ENCODE measurements at places on chromosomes 5 and 9.

GRCh38 chr9:34571481-34571810 is 18.1 kb downstream of the CNTFR start:
- no peak for DNase-seq

DNA sequence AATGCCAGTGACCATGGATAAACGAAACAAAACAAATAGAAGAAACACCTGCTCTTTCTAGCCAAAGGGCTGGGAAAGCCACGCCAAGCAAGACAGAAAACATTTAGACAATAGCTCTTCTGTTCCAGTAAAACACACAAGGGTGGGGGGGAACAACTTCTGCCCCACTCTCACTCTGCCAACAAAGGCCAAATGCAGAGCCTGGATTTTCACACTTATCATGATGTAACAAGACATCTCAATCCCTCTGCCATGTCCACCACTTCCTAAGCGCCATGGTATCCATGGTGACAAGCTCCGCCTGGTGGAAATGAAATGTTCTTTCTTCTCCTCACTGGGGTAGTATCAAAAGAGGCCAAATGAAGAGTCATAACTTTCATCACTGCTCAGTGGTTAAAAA is 60.6 kb downstream of the DRD1 start:
- no peak for DNase-seq

GRCh38 chr5:71905834-71906711 is 187.0 kb downstream of the CARTPT start:
- peak; percentile 15 for DNase-seq

- no peak for DNase-seq
Measured at GRCh38 chr9:97906236-97906831, 16.0 kb downstream of the TRMO start.

DNA sequence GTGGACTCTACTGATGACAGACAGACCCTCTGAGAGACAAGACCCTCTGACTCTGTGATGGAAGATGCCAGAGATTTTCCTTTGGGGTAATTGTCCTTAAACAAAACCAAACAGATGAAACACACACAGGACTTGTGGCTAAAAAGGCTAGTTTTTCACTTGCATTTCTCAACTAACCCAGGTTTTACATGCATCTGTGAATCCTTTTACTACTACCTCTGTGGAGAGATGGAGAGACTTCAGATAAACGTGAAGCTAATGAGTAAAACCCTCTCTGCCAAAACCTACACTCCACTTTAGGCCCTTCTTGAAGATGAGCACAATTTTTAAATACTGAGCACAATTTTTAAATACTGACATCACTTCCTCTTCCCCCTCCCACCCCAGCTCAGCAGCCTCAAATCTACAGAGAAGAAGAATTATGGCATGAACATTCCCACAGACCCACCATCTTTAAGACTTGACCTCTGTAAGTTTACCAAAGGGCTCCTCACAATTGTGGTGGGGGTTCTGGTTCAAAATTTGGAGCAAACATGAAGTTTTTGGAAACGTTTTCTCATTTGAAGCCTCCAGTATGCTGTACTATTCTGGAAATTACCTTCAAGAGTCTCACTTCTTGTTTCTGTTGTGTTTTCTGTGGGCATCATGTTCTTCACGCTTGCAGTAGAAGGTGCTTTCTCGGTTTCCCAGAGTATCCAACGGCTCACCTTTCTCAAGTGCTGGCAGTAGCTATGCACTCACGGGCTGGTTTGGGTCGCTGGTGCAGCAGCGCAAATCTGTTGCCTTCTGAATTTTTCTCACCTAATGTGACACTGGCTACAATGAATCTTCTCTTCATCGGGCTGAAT is 42.7 kb downstream of the ACER2 start:
- no peak for DNase-seq

- DNase-seq, result no peak
Measured at GRCh38 chr9:20558566-20559016, 63.7 kb downstream of the MLLT3 start.

GRCh38 chr9:107437716-107438115 is 51.9 kb downstream of the KLF4 start:
- DNase-seq, result peak; percentile 25

DNA sequence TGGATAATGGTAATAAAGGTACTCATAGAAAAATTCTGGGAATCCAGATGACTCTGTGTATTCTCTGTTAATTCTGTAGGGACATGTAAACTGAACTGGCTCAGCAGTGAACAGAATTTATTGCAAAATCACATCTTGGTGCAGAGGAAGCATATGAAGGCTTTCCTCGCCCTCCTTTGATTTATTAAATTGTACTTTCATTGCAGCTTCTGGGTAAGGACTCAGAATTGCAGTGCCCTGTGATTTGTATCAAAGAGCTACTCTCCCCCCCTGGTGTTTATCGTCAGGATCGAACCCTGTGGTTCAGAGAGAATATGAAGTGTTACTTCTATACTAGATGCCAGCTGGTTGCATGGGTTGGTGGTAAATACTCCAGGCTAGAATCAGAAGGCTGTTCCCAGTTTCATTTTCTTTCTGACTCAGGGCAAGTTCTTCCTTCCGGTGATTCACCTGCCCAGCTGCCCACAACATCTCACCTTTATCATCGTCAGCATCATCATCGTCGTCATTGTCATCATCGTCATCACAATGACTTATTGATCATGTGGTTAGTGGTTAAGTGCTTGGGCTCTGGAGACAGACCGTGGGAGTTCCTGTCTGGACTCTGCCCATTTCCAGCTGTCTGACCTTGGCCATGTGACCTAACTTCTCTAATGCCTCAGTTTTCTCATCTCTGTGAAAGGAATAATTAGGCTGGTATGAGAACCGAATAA is 238.8 kb downstream of the ARHGAP26 start:
- DNase-seq, result no peak

DNA sequence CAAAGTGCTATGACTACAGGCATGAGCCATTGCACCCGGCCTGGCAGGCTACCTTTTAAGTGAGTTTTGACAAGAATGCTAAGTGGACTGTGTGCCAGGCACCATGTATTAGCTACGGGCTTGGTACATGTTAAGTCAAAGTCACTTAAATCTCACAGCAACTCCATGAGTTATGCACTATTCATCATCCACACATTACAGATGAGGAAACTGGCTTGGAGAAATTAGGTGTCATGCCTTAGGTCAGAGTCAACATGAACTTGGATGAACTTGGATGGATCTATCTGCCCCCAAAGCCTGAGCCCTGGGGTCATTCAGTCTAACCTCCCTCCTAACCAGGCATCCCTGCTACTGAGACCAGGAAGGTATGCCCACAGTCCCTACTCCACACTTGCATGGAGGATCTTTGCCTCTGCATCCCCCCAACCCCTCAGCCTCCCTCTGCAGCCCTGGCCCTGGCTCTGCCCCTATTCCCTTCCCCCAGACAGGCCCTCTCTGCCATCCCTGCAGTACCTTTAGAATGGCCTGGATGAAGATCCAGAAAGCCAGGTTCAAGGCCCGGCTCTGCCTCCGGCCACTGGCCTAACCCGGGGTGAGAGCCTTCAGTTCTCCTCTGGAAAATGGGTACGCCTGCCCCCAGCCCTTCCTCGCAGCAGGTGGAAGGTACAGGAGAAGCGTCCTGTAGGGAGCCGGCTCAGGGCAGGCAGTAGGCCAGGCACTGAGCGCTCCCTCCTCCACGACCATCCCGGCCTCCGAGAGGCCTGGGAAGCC is 685 bp upstream of the ADGRD2 start:
- DNase-seq, result no peak

DNA sequence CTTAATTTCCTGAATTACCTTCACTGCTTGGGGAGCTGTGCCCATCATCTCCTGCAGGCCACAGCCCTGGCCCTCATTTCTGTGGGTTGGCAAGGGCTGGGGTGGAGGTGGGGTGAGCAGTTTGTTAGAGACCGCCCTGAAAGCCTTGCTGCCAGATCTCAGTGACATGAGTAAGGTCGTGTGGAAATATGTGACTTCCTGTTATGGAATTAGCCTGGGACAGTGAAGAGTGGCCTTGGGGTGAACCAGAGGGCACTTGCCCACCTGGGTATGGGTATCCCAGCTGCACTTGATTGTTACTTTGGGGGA is 2.5 kb upstream of the HNRNPAB start:
- no peak for DNase-seq

- no peak for DNase-seq
Measured at GRCh38 chr5:101520417-101520816, 617.3 kb upstream of the ST8SIA4 start.

DNA sequence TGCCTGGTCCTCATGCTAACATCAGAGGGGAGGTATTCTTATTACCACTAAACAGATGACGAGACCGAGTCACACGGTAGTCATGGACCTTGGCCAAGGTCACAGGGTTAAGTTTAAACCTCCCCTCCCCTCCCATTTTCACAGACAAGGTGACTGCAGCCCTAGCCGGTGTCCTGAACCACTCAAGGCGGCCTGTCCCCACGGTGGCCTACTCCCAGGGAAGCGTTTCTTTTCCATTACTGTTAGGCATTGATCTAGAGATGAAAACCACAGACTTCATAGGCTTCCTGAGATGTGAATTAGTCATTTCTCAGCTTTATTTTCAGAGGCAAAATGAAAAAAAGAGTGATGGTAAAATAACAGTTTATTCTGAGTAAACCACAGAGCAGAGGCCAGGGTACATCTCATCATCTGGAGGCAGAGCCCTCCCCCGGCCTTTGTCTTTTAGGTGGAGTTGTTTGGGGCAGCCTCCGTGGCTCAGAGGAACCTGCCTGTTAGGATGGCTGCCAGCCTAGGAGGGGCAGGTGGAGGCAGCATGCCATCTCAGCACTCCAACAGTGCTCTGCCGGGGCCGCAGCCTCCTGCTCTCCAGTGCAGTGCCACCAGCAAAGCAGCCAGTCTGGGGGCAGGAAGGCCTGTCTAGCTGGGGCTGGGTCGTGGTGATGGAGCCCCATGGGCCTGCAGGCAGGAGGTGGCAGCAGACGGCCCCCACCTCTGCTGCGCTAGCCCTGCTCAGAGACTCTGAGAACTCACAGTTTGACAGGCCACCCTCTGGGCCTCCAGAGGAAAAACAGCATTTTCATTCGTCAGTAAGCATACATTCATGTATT is 71.2 kb downstream of the RAPGEF1 start:
- no peak for DNase-seq

- DNase-seq, result no peak
Measured at GRCh38 chr9:4402501-4402900, 87.8 kb upstream of the SLC1A1 start.

- DNase-seq, result no peak
Measured at GRCh38 chr9:112787978-112788377, 37.4 kb downstream of the SNX30 start.

- DNase-seq, result no peak
Measured at GRCh38 chr9:1267141-1267570, 217.0 kb downstream of the DMRT2 start.

DNA sequence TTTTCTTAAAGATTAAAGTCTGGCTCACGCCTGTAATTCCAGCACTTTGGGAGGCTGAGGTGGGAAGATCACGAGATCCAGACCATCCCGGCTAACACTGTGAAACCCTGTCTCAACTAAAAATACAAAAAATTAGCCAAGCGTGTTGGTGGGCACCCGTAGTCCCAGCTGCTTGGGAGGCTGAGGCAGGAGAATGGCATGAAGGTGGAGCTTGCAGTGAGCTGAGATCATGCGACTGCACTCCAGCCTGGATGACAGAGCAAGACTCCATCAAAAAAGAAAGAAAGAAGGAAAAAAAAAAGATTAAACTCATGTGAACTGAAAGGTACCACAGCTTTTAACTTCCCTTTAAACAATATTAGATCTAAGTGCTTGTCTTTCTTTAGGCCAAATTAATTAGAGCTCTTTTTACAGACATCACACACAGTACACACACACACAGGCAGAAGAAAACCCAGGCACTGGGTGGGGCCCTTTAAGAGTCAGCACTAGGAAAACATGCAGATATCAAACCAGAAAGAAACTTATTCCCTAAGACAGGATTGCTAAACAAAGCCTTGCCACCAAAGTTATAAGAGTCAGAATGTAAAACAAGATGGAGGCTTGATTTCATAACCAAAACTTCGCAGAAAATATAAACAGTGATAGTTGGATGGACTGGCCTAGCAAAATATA is 29.3 kb upstream of the UHRF2 start:
- DNase-seq, result no peak

- DNase-seq, result no peak
Measured at GRCh38 chr5:89418407-89419085, 535.6 kb upstream of the MEF2C start.

DNA sequence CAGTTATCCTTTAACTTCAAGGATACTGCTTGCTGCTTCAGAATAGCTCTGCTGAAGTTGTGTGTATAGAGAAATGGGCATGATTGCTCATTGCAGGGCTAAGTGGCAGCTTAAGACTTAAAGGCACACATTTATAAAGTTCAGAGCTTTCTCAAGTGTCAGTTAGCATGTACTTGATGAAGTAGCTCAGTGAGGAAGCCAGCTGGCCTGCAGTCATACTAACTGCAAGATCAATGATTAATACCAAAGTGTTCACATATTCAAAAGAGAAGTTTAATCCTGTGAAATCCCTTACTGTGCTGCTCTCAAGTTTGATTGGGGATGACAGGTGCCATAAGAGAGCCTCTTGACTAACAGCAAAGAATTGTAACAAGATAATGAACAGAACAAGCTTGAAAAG is 483.4 kb upstream of the NUDT12 start:
- no peak for DNase-seq

GRCh38 chr5:173123416-173123815 is 20.9 kb upstream of the BNIP1 start:
- no peak for DNase-seq

DNA sequence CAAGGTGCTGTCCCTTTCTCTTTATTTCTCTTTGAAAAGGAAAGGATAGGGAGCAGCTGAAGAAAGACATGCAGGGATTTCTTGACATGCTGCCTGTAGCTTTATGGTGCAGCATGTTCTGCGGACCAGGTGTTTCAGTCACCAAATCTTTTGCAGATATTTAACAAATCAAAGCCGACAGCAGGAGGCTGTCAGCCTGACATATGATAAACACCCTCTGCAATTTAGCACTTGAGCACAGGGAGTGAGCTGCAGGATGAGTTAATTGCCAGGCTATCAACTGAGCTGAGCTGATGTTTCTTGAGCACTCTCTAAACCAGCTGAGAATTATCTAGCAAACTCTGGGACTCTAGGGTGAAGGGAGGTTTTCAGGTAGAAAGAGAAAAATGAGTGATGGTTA is 212.8 kb upstream of the ATP10B start:
- DNase-seq, result no peak

GRCh38 chr5:144812763-144813162 is 642.1 kb downstream of the KCTD16 start:
- no peak for DNase-seq

- no peak for DNase-seq
Measured at GRCh38 chr5:36277521-36278176, 24.1 kb downstream of the RANBP3L start.

GRCh38 chr9:112125951-112126388 is 49.1 kb downstream of the SUSD1 start:
- no peak for DNase-seq

DNA sequence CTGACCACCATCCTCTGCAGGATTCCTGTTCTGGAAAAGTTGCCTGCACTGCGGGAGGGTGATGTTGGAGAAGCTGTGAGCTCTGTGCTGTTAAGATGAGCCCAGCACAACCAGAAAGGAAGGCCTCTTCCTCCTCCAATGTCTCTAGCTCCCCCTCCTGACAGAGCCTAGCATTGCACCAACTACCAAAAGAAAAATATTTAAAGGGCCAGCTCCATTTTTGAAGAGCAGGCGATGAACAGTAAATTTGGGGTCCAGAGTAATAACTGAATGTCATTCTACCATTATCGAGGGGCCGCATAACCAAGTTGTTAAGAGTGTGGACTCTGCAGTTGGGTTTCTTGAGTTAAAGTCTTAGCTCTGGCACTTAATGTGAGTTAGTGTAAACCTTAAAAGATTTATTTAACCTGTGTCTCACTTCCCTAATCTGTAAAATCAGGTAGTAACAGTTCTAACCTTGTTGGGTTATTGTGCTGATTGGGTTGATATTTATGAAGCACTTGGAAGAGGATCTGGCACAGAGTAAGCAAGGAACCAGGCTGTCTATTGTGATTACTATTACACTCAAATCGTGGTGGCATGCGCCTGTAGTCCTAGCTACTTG is 3.9 kb downstream of the TEX53 start:
- peak; percentile 86 for DNase-seq
